HFFc6 (cell line): ENCODE measurements at places on chromosomes 2 and 18.

GRCh38 chr18:46555724-46556123 is 101.3 kb downstream of the LOXHD1 start:
- DNase-seq: no peak

DNA sequence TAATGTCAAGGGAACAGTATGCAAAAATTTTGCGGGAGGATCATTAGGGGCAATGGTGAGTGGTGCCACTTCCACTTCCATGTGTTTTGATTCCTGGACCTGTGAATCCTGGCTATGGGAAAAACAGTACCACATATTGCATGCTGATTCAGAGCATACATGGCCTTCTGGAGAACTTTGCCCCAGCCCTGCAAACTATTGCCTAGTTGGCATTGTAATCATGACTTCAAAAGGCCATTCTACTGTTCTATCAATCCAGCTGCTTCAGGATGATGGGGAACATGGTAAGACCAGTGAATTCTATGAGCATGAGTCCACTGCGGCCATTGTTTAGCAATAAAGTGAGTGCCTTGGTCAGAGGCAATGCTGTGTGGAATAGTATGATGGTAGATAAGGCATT is 75.3 kb upstream of the ZC3H15 start:
- no peak for DNase-seq

GRCh38 chr18:77039196-77040130 is 93.1 kb downstream of the MBP start:
- no peak for DNase-seq

DNA sequence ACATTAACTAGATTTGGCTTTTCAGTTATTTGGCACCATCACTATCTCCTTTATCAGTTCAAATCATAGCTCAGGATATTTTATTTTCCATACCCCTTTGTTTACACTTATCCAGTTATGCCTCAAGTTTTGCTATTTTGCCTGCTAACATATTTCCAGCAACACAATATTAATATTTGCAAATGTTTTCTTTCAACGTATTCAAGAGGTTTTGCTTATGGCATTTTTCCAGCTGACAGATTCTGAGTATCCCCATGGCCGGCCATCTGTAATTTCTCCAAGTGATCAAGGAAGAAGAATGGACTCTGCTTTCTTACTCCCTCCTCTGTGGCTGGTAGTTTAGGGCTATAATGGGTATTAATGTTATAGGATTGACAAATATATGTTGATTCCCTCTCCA is 49.4 kb downstream of the RND3 start:
- no peak for DNase-seq

- no peak for DNase-seq
These were observed 125.8 kb upstream of the CREB1 start for GRCh38 chr2:207403950-207404349.

DNA sequence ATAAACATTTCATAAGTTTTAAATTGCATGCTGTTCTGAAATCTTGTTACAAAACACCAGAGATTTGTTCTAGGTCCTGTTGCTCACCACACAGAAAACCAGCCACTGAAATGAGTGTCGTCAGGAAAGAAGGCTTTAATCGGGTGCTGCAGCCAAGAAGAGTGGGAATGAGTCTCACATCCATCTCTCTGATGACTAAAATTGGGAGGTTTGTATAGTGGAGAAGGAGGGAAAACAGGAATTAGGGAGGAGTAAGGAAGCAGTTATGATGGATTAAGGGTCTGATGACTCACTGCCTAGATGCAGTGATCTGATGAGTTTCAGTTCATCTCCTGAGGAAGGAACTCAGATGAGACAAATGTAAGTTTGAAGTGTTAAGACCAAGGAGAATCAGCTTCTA is 42.1 kb upstream of the GPR39 start:
- peak; percentile 35 for DNase-seq

GRCh38 chr2:62578803-62579640 is 73.0 kb upstream of the TMEM17 start:
- peak; percentile 73 for DNase-seq

- DNase-seq: no peak
These were observed 181.7 kb upstream of the VRK2 start for GRCh38 chr2:57864926-57865325.

DNA sequence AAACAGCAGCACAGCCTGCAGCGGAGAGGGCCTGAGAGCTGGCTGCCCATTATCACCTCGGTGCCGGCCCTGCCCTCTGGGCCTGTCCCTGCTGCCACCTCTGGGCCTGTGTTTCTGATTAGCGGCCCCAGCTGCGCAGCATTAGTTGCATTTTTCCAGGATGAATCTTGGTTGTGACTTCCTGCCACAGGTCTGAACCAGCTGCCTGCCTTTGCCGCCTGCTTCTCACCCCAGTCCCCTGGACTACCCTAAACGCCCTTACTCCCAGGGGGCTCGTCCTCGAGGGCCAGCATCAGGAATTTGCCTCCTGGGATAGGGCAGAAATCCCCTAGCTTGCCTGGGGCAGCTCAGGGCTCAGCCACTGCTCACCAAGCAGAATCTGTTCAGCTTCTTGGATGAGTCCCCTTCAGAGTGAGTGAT is 342.8 kb downstream of the DYSF start:
- peak; percentile 57 for DNase-seq

DNA sequence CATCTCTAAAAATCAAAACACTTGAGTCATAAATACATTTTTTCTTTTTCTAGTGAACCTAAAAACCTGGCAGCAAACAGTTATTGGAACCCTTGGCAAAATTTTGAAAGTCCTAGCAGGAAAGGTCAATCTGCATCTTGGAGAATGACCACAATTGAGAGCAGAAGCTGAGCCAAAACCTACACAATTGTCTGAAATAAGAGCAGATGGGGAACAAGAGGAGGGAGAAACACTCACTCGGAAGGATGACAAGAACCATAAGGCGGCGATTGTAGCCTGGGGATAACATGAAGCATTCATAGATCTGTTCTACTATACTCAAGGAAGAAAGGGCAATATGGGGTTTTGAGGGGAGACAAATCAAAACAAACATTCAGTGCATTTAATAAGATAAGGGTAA is 117.0 kb downstream of the CHN1 start:
- no peak for DNase-seq
